NCI-H1417 (cell line): ENCODE measurements at places on chromosomes 11 and 22.

GRCh38 chr11:127218275-127218608 is 217.7 kb upstream of the KIRREL3 start:
- no peak for DNase-seq

- DNase-seq = no peak
Measured at GRCh38 chr22:35732116-35732515, 14.4 kb downstream of the APOL5 start.

GRCh38 chr11:62747475-62748160 is 6.3 kb downstream of the ZBTB3 start:
- no peak for DNase-seq

DNA sequence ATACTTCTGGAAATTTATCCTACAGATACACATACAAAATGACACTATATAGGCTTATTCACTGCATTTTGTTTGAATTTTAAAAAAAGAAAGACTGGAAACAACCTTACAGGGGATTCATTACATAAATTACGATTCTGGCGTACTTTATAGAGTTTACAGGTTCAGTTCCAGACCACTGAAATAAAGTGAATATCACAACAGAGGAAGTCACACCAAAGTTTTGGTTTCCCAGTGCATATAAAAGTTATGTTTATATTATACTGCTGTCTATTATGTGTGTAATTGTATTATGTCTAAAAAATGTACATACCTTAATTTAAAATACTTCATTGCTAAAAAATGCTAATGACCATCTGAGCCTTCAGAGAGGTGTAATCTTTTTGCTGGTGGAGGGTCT is 62.0 kb downstream of the EMSY start:
- DNase-seq = no peak

GRCh38 chr11:43376594-43376993 is 17.9 kb downstream of the TTC17 start:
- DNase-seq = no peak

GRCh38 chr22:32752326-32752725 is 49.2 kb upstream of the TIMP3 start:
- no peak for DNase-seq

DNA sequence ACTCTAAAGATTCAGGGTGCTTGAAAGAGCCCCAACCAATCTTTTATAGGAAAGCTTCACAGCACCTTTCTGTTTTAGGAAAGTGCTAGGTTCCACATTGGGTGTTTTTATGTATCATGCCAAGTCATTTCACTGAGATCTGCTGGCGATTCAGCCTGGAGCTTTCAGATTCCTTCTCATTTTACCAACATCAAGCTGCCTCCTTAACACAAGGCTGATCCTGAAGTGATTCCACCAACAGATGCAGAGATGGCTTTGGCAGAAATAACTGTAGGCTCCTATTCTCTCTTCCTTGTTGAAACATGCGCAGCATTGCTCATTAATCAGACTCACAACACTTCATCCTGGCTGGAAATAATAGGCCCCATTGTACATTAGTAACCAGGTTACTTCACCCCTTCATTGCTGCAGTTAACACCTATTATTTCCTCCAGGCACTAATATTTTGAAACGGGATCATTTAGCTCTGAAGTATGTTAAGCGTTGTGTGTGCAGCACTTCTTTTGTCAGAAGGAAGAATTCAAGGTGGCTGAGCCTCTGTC is 89.0 kb downstream of the OPCML start:
- DNase-seq = no peak

DNA sequence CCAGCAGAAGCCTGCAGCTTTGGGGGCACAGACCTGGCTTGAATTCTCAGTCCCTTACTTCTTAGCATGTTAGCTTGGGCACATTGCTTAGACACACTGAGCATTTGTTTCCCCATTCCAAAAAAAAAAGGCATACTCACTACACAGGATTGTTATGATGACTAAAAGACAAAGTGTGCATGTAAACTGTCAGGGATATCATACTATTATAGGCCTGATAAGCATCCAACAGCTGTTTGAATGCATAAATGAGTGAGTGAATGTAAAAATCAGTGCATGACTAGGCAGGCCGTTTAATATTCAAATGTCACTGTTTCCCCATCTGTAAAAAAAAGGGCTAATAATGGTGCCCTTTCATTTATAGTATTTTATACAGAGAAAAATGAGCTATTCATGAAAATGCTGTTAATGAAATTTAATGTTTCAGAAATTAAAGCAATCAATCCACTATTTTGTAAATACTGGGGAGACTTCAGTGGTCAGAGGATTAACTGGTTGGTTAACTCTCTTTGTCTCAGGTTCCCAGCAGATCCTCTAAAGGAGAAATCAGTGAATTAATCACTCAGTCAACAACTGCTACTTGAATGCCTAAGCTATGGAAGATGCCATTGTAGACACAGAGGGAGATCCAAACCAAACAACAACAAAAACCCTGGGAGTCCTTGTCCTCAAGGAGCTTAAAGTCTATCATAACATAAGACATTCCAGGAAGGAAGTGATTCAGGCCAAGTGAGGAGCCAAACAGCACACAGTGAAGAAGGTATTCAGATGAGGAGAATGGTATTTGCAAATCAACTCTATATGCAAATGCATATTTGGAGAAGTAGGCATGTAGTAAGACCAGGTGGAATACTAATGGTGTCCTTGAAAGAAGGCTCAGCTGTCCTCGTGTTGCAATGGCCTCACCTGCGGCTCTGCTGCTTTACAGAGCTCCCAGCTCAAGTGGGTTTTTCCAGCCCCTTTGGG is 26.8 kb downstream of the BARX2 start:
- no peak for DNase-seq

DNA sequence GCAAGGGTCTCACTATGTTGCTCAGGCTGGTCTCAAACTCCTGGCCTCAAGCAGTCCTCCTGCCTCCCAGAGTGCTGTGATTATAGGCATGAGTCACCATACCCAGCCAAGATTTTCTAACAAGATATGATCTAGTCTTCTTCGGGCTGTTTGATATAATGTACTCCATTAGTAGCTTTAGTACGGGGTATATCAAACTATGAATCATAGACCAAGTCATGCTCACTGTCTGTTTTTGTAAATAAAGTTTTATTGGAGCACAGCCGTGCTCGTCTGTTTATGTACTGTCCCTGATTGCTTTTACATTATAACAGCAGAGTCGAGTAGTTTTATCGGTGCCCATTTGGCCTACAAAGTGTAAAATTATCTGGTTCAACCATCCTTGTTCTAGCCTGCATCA is 43.9 kb upstream of the GRIK4 start:
- DNase-seq = no peak

- DNase-seq = no peak
Measured at GRCh38 chr11:95595541-95595940, 194.0 kb downstream of the FAM76B start.

GRCh38 chr22:47965066-47965465 is 1202.6 kb downstream of the TBC1D22A start:
- no peak for DNase-seq

DNA sequence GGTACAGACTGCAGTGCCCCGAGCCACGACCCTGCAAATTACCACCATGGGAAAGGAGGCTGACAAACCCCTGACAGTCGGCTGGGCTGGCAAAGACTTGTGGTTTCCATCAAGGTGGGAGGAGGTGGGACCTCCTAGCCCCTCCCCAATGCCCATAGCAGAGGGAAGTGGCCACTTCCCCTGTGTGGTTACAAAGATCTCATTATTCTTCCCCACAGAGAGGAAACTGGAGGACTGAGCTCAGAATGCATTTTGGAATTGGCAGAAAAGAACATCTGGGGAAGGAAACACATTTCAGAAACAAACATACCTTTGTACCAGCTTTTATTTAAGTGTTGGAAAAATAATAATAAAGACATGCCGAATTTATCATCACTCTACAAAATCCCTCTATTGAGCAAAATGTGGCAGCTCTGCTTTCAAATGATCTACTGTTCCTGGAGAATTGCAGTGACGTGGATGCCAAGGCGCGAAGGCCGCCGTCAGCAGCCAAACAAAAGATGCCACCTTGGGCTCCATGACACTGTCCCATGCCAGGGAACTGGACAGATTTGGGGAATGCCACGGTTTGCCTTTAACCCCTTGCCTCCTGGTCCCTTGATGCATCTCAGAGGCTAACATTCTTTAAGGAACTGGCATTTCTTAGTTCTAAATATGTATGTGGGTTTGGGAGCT is 169.6 kb downstream of the CRYBB2 start:
- DNase-seq = no peak

DNA sequence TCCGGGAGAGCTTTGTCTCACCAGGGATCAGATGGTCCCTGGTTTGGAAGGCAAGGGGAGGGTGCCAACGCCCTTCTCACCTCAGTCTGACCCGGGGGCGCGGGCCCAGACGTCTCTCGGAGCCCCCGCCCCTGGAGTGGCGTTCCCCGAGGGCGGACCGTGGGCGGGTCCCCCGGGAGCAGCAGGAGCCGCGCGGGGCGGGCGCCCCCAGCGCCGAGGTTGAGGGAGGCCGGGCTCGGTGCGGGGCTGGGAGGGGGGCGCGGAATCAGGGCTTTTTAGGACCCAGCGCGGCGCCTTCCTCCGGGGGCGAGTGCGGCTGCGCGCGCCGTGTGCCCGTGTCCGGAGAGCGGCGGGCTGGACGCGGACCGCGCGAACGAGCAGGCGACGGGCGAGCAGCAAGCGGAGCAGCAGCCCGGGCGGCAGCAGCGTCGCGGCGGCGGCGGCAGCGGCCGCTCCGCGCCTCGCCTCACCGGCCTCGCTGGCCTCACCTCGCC is at the start of gene KCNC1:
Gene KCNC1 (plus strand): TSS at position 364 of the 494 bp plus-strand sequence. CDS start 1,222 bp downstream, outside the sequence.
- peak; percentile 77 for DNase-seq

- DNase-seq = no peak
Measured at GRCh38 chr11:83151274-83151977, 5.5 kb upstream of the PCF11 start.

- peak; percentile 12 for DNase-seq
Measured at GRCh38 chr11:63906585-63906984, 10.4 kb downstream of the RCOR2 start.

- DNase-seq = no peak
Measured at GRCh38 chr11:3949125-3949524, 93.7 kb downstream of the STIM1 start.

DNA sequence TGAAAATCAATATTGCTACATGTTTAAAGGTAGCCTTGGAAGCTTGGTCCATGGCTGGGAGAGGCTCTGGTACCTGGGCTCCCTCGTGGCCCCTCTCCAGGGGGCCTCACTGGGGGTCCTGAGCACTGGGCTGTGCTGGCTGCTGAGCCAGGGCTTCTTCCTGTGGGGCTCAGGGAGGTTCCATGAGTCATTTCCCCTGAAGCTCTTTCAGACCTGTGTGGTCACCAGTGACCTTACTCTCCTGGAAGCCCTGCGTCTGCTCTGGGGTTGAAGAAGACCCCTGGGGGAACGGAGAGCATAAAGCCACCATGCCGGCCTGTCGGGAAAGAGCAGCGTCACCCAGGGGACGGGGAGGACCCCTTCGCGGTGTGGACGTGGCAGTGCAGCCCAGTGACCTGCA is 389.0 kb downstream of the TBC1D22A start:
- DNase-seq = no peak

DNA sequence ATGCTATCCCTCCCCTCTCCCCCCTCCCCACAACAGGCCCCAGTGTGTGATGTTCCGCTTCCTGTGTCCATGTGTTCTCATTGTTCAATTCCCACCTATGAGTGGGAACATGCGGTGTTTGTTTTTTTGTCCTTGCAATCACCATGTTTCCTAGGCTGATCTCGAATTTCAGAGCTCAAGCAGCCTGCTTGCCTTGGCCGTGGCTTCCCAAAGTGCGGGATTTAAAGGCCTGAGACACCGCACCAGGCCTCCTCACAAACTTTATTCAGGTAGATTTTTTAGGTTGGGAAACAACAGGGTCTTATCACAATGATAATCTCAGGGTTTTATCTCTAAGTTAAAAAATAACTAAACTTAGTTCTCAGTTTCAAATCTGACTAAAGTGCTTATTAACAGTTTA is 125.4 kb downstream of the LUZP2 start:
- no peak for DNase-seq

- no peak for DNase-seq
Measured at GRCh38 chr11:74147199-74147929, 23.4 kb downstream of the C2CD3 start.

DNA sequence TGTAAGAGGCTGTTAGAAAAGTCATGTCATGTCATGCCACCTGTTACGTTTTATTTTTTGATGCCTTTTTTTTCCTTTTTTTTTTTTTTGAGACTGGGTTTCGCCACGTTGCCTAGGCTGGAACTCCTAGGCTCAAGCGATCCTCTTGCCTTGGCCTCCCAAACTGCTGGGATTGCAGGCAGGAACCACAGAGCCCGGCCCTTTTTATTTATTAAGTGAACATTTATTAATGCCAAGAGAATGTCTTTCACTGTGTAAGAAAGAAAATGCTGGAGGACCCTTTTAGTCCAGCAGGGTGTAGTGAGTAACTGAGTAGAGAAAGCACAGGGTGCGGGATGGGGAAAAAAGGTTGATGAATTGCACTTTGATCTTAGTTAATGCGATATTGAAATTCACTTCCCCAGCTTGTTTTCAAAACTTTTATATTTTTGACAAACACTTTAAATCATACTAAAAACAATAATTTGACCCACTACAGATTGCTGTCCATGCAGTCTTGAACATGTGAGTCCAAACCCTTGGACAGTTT is 2.3 kb upstream of the XBP1 start:
- DNase-seq = no peak

DNA sequence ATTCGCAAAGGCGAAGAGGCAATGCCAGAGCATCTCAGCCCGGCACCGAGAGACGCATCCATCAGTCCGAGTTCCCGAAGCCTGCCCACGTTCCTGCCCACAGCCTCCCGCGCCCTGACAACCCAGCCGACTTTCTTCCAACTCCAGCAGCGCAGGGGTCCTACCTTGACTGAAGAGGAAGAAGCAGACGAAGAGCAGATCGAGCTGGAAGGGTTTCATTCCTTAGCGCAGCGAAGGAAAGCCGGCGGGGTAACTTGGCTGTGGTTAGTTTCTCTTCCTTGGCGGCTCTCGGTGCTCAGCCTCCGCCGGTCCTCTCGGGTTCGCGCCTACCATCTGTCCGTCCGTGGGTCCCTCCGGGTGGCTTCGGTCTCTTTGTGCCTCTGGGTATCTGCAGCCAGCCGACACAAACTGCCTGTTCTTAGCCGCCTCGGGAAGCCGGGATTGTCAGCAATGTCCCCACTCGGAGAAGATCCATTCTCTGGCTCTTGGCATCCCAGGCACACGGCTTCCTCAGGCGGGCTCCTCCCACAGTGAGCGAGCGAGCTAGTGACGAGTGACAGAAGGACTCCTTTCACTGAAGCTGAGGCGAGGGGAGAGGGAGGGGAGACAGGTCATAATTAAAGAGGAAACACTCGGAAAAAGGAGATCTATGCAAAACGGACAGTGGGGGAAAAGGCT is at the start of gene KIRREL3:
Gene KIRREL3 (minus strand): TSS at position 480 of the 678 bp plus-strand sequence.
- no peak for DNase-seq

DNA sequence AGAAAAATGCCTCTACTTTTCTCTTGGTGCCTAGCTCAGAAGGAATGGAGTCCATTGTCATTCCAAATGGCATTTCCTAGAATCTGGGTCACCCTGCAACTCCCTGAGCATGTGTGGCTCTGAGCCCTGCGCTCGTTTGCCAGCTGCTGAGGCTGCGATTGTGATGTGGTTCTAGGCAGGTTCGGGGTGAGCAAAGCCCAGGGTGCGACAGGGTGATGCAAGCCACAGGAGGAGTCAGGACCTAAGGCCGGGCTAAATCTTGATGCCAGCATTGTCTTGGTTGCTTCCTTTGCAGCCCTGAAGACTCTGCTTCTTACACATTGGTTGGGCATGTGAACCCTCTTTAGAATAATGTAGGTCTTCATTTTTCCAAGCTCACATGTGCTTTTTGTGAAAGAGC is 131.0 kb downstream of the MORC2 start:
- DNase-seq = no peak
